Skin of body (tissue), 3 donors: ENCODE measurements at places on chromosomes 13 and 19. TPM values are rescaled to one million over a fixed set of nuclear protein-coding genes. Genes with fewer than 3 reads are reported as not detected.

- no peak for DNase-seq
Measured at GRCh38 chr13:42189061-42189460, 82.9 kb upstream of the AKAP11 start.

DNA sequence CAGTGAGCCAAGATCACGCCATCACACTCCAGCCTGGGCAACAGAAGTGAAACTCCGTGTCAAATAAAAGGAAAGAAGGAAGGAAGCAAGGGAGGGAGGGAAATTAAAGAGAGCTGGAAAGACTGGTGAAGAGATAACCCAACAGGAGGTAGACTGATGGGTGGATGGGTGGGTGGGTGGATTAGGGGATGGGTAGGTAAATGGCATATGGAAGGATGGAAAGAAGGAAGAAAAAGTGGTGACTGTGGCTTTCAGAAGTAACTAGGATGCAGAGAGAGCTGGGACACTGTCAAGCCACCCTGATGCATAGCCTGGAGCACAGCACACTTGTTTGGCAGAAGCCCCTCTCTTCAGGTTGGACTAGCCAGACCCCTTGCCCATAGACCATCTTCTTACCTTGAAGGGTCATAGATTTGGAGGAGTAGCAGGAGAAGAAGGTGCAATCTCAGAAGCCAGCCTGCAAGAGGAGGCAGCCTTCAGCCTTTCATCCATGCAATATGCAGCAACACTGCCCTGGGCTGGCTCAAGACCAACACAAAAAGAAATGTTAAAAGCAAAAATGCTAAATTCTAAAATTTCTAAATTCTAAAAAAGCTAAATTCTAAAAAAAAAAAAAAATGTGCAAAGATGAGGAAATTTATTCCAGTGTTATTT, 5.1 kb downstream of the IQCN start:
- no peak for DNase-seq

DNA sequence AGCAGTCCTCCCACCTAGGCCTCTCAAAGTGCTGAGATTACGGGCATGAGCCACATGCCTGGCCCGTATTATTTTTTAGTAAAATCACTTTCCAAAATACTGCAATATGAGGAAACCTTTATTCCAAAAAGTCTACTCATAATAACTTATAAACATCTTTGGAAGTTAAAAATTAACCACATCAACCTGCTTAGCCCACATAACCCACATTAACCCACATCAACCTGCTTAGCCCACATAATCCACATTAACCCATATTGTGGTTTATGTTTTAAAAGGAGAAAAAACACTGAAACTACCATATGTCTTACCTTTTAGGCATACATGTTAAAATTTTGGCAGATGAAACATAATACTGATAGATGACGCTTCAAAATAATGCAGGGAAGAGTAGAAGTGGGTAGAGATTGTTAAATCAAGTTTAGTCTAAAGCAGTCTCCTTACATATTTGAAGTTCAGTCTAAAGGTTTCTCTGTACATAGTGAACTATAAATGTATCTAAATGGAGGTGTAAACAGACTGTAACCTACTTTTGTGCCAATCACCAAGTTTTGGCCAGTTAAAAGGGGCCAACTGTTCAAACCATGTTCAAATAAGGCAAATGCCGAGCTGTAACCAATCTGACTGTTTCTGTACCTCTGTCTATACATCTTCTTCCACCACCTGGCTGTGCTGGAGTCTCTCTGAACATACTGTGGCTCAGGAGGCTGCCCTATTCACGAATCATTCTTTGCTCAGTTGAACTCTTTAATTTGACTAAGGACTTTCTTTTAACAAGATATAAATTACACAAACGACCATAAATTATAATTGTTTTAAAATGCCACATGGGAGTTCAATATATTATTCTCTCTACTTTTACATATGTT, 14.5 kb downstream of the KPNA3 start:
- DNase-seq = no peak

Gene METTL21C
- 3.0 TPM for total RNA-seq

Gene CRB3
- 9.8 TPM for total RNA-seq

Gene UBA52
- 992 TPM for total RNA-seq

Gene TEX26
- not detected for total RNA-seq
